Right atrium auricular region (tissue), 2 donors: ENCODE measurements at places on chromosomes 11 and 22. TPM values are rescaled to one million over a fixed set of nuclear protein-coding genes. Genes with fewer than 3 reads are reported as not detected.

GRCh38 chr22:29080106-29080975 is 7.5 kb downstream of the KREMEN1 start:
- no peak for DNase-seq

DNA sequence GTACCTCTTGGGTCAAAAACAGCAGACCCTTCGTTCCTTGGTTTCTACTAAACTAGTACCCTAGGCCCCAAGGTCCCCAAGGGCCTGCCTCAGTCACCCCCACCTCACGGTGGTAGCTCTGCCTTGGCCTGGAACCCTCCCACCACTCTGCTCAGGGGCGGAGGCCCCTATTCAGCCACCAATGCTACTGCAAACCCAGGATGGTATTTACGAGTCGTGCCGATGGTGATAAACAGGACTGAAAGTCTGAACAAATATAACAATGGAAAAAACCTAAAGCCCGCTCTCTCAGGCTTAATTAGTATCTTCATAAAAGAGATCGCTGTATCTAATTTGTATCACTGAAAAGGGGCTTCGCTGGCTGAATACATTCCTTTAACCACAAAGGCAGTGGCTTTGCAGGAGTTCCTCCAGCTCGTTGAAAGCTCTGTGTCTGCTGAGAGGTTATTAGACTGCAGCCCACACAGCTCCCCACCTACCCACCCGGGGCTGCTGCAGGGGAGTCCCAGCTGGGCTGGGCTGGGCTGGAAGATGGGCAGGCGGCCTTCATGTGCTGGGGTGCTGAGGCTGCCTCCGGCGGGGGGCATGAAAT is 15.2 kb downstream of the SHISAL1 start:
- no peak for DNase-seq

Gene FXYD6
- 28.6 TPM for total RNA-seq

GRCh38 chr11:255176-255575 is 18.4 kb downstream of the PSMD13 start:
- DNase-seq = no peak

Gene SLC35E4
- total RNA-seq = 9.1 TPM

- no peak for DNase-seq
These were observed 459 bp upstream of the NCR3LG1 start for GRCh38 chr11:17351172-17351509.

DNA sequence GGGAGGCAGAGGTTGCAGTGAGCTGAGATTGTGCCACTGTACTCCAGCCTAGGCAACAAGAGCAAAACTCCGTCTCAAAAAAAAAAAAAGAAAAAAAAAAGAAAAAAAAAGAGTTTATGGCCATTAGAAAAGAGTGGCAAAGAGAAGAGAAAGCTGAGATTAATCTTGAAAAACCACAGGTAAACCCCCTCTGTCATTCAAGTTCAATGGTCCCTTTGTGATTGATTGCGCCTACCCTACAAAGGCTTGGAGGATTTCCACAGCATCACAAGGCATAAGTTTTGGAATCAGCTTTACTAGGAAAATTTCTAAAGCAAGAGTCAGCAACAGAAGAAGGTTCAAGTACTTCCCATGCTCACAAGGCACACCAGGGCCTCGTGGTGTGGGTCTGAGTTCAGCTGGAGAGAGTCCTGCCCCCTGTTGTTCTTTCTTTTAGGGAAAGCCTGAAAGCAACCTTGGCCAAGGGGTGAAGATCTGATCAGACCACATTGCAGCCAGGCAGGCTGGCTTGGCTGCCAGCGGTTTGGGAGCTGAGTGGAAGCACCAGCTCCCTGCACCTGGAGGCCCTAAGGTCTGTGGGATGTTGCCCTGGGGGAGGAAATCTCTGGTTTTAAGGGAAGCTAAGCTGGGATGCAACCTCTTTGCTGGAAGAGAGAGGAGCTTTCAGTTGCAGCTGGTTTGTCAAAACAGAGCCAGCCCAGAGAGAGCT is 41.8 kb downstream of the SLN start:
- no peak for DNase-seq

- DNase-seq = peak; percentile 86
These were observed 36.9 kb upstream of the LINC01488 start for GRCh38 chr11:69444381-69445130.
